ENCODE measurements at places on chromosomes 13 and 19. TPM values are rescaled to one million over a fixed set of nuclear protein-coding genes. Genes with fewer than 3 reads are reported as not detected.
A peak's percentile ranks its signal among the peaks of the same experiment; 100 is the strongest.

GRCh38 chr19:42271861-42272534, 2.9 kb downstream of the CIC start:
- DNase-seq = peak; percentile 20

DNA sequence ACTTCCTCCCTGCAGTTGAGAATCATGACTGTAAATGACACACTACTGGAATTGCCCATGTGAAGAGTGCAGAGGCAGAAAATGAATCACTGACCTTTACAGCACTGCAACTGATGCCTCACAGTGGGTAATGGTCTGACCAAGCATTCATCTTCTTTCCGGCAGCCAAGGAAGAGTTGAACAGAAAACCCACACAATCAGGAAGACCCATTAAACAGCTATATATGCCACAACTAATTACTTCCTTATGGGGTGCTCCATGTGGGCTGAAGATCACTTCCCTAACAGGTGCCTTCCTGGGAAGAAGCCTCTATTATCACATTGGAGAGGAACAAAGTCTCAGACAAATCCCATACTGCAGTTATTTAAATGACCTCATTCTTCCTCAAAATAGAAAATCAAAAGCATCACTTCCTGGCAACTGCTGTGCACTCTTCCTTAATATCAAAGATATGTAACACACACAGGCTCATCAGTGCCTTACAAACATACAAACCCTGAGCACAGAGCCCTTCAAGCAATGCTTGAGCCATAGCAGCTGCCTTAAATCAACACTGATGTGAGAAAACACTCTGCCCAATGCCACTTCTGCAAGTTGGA, 45.8 kb downstream of the RUBCNL start:
- DNase-seq = no peak

GRCh38 chr19:42657556-42657955, 62.8 kb upstream of the CEACAM8 start:
- no peak for DNase-seq

DNA sequence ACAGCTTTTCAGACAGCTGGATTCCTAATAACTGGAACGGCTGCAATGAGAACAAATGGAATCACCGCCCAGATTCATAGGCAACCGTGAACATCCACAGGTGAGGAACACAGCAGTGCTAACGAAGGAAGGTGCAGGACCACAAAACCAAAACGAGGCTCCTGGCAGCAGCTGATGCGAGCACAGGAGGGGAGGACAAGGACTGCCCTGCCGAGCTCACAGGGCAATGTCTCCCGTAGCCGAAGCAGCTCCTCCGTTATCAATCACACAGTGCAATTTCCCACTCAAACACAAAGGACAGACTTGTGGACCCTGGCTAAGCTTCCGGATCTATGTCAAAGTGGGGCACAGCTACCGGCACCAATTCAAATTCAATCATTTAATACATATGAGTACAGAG, 70.6 kb downstream of the STK24 start:
- DNase-seq = no peak

- no peak for DNase-seq
These were observed 553.1 kb downstream of the IRS2 start for GRCh38 chr13:109233293-109233692.

DNA sequence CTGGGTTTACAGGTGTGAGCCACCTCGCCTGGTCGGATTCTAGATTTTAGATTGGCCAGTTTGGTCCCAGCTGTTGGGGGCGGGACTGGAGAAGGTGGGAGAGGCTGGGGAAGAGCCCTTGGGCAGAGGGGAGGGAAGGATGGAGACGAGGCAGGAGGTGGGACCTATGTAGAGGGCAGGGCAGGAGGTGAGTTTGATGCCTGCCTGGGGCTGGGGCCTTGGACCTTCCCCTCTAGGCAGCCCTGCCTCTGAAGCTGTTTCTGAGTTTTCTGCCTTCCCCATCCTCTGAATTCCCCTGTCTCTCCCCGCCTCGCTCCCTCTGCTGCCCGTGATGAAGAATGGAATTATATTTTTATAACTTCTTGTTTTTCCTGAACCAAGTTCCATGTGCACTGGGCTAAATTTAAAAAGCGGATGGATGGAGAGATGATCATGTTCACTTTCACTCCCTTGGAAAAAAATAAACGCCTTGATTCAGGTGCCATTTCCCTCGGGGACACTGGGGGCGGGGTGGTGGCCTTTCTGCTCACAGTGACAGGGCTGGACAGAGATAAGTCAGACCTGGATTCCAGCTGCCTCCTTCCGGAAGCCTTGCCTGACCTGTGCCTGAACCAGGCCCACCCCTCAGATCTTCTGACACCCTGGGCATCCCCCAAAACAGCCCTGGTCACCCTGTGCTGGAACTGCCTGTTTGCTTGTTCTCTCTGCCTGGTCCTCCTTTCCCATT, 16.5 kb upstream of the TNFAIP8L1 start:
- no peak for DNase-seq

- DNase-seq = no peak
These were observed 14.2 kb upstream of the PDX1 start for GRCh38 chr13:27905650-27906049.

DNA sequence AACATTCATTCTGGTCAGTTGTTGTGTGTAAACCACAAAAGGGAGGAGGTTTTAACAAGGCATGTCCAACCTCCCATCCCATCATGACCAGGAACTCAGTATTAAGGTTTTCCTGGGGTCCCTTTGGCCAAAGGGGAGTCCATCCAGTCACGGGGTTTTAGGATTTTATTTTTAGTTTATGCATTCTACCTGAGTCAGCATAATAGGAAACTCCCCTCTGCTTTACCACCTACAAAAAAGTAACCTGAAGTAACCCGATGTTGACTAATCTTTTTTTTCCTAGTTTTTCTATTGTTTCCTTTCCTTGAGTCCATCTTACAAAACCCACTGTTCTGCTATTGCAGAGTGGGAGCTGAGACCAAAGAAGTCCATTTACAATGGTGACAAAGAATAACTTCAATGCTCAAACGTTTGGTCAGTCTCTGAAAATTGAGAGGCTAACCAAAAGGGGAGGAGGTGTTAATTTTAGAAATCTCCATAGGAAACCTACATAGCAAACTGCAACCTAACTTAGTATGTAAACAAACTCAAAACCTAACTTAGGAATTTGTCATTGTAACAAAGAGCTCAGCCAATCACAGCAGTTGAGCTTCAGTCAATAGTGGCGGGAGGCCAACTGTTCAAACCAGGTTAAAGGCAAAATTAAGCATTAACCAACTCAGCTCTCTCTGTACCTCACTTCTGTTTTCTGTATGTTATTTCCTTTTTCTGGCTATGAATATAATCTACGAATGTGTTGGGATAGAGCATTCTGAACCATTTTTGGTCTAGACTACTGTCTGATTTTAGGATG, 1954.1 kb downstream of the PCDH9 start:
- no peak for DNase-seq

DNA sequence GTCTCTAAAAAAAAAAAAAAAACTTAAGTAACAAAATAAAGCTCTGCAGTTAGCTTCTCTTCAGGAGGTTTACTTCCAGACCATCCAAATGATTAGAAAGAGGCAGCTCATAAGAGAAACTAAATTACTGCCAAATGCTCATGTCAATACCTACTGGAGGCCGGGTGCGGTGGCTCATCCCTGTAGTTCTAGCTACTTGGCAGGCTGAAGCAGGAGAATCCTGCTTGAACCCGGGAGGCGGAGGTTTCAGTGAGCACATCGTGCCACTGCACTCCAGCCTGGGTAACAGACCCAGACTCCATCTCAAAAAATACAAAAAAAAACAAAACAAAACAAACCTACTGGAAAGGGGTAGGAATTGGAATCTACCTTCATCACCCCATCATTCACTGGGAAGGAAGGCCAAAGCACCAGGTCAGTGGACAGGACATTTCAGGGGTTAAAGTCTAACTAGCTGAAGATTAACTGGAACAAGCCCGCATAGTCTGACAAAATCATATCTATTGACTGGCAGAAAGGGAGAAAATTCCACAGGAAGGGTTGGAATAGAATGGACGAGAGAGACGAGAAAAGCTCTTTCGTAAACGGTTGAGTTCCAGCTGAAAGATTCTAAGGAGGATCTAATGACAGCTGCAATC, 1.3 kb downstream of the ZFP14 start:
- DNase-seq = no peak

- no peak for DNase-seq
These were observed 62.3 kb upstream of the UQCRFS1 start for GRCh38 chr19:29275266-29275665.

DNA sequence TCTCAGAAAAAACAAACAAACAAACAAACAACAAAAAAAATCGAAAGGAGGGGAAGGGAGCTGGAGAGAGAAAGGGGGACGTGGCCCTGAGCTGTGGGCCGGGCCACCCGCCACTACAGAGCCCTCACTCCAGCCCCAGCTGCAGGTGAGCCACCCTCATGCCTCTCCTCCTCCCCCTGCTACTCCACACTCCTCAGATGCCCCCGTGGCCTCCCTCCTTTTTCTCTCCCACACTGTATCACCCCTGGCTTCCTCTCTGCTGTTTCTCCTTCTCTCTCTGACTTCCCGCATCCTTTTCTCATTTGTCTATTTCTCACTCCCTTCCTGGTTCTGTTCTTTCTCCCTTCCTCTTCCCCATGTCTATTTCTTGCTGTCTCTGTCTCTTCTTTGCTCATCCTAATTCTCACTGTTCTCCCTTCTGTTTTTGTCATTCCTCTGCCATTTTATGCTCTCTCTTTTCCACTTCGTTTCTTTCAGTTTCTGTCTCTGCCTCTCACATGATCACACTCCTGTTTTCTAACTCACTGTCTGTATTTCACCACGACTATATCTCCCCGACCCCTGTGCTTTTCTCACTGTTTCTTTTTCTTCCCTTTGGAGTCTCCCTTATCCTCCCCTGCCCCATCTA, 2.7 kb downstream of the KLK2 start:
- DNase-seq = no peak

- DNase-seq = no peak
These were observed 10.3 kb upstream of the BICRA start for GRCh38 chr19:47598407-47599349.

DNA sequence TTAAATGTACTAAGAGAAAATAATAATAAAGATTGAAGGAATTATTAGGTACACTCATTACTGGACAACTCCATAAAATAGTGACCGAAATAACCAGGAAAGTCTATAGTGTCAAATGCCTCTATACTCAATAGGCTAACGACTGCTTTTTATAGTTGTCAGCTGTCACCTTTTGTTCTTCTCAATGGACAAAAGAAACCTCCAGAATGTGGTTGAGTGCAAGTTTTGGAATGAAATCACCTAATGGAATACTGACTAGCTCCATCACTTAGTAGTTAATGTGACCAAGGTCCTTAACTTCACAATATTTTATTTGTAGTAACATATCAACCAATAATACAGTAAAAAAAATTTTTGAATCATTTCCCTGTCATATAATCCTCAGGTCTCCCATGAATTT, 18.1 kb downstream of the TSC22D1 start:
- no peak for DNase-seq

DNA sequence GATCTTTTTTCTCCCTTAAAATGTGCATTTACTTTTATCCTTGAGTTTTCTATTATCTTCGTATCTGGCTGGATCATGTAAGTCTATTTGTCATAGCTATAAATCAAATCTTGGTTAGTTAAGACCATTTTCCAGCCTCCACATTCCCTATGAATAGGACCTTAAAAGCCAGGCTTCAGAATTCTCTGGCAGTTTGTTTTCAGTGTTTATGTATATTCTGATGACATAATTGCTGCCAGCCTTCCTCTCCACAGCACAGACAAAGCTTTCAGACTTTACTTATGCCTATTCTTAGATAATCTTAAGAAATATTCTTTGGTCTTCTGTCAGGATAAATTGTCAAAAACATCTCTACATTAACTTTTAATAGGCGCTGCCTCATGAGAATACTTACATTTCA, 870.8 kb upstream of the SPRY2 start:
- DNase-seq = no peak

- DNase-seq = no peak
These were observed 1.3 kb upstream of the AKT2 start for GRCh38 chr19:40286235-40286970.

DNA sequence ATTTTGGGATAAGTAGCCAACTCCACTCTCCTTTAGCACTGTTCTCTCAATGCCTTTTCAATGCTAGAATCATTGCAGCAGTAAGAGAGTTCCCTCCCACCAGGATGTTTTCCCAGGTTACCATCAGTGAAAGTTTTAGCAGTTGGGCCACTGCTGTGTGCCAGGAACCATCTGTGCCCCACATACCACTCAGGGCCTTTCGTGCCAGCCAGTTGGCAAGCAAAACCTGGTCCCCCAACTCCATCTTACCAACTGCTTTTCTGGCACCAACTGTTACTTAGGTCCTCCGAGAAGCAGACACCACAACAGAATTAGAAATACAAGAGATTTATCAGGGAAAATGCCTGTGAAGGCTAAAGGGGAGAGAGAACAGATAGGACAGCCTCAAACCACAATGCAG, 533.4 kb upstream of the NBEA start:
- no peak for DNase-seq

GRCh38 chr19:19591133-19591825, 27.2 kb downstream of the PBX4 start:
- no peak for DNase-seq

DNA sequence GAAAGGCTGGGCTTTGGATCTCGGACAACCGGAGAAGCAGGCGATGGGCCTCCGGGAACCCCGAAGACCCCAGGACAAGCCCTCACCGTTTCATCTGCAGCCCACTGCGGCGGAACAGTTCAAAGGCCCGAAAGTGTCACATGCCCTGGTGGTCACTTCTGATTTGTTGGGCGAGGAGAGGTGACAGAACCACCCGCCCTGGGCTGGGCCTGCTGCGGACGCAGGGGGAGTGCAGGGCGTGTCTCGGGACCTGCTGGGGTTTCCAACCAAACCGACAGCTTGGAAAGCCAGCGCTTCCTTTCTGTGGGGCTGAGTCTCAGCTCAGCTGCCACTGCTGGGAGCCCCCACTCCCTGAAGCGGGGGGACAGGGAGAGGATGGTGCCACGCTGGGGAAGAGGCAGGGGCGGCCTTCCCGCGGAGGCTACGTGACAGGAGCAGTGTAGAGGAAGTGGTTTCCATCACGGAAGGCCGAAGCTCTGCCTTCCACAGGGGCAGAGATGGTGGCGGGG, 22.8 kb upstream of the ZBTB7A start:
- DNase-seq = no peak

DNA sequence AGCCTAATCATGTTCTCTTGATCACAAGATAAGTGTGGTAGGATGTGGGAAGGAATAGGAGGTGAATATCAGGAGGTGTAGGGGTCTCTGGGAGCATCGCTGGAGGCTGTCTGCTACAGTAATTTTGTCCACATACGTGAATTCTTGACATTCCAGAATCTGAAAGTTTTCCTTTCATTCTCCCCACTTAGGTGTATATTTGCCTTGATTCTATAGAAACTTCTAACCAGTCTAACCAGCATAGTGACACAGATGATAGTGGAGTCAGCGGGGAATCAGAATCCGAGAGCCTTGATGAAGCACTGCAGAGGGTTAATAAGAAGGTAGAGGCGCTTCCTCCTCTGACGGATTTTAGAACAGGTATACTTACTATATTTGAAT, 106.4 kb downstream of the RNF17 start:
- DNase-seq = no peak

Gene HSPH1
- 72.1 TPM for total RNA-seq

Gene GJA3
- total RNA-seq = 5.3 TPM

Gene KLHL26
- 12.6 TPM for total RNA-seq

Gene FGF14
- total RNA-seq = not detected

Gene GPR12
- total RNA-seq = not detected
